Melanocyte of skin (primary cell): ENCODE measurements at places on chromosomes 6 and 20. TPM values are rescaled to one million over a fixed set of nuclear protein-coding genes. Genes with fewer than 3 reads are reported as not detected.

The FAM209B gene
- not detected in 2 replicates for total RNA-seq

The ETV7 gene
- total RNA-seq: 2.5 and 5.9 TPM in 2 replicates

The CHMP4B gene
- 36.3 and 37.6 TPM in 2 replicates for total RNA-seq

The ENPP1 gene
- total RNA-seq: 10.5 and 11.7 TPM in 2 replicates

The ZC3H12D gene
- under 0.01 TPM in 1 of 2 replicates, not detected in the other for total RNA-seq

The FAM217A gene
- total RNA-seq: not detected in 2 replicates

The SNAP25 gene
- 2.3 and 4.2 TPM in 2 replicates for total RNA-seq

The EPPIN gene
- total RNA-seq: not detected in 2 replicates

The CD93 gene
- total RNA-seq: not detected in 2 replicates

The HMGCLL1 gene
- total RNA-seq: not detected in 2 replicates

The TBXT gene
- not detected in 2 replicates for total RNA-seq

The SLC2A10 gene
- total RNA-seq: 8.0 and 8.3 TPM in 2 replicates

The MOXD1 gene
- 18.9 and 37.9 TPM in 2 replicates for total RNA-seq

The VWA7 gene
- 0.15 TPM in 1 of 2 replicates, not detected in the other for total RNA-seq

The MAD2L1BP gene
- total RNA-seq: 55.2 and 84.3 TPM in 2 replicates

The ROS1 gene
- not detected in 2 replicates for total RNA-seq
